ENCODE measurements at places on chromosomes 4 and X.

- no peaks in the 10 kb centered on the region for H3K36me3 ChIP-seq
- no peak overlapping the region for H3K4me3 ChIP-seq
- DNase-seq = no peak
- H3K4me1 ChIP-seq = no peaks in the 10 kb centered on the region
- no peaks in the 10 kb centered on the region for H3K27me3 ChIP-seq
These were observed 71.8 kb downstream of the ASMT start for GRCh38 chrX:1686642-1687041.

GRCh38 chr4:309807-310206 lies 4.5 kb upstream of the ZNF732 start:
- H3K36me3 ChIP-seq = no peaks in the 10 kb centered on the region
- no peaks in the 10 kb centered on the region for H3K27me3 ChIP-seq
- H3K4me3 ChIP-seq = no peak overlapping the region
- no peak for DNase-seq
- H3K27ac ChIP-seq = no peak overlapping the region
- H3K4me1 ChIP-seq = no peaks in the 10 kb centered on the region

DNA sequence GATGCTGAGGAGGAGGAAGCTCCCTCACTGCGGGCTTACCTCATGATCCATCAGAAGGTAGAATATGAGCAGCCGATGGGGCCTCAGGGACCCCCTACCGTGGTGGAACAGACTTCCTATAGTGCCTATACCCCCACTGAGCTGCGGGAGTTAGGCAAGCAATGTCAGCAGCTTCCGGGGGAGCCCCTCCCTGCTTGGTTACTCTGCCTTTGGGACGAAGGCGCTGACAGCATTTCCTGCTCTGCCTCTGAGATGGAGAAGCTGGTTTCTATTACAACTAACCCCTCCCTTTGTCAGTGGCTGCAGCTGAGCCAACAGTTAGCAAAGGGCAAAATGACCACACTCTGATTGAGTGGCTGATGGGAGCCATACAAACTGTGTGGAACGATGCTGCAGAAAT lies 430.7 kb downstream of the IDS start:
- no peak overlapping the region for H3K27ac ChIP-seq
- no peaks in the 10 kb centered on the region for H3K36me3 ChIP-seq

- no peak overlapping the region for H3K4me3 ChIP-seq
- H3K4me1 ChIP-seq = no peaks in the 10 kb centered on the region
- H3K27me3 ChIP-seq = no peaks in the 10 kb centered on the region
- no peak for DNase-seq
These were observed 411.0 kb downstream of the EPHA5 start for GRCh38 chr4:65259296-65259695.

DNA sequence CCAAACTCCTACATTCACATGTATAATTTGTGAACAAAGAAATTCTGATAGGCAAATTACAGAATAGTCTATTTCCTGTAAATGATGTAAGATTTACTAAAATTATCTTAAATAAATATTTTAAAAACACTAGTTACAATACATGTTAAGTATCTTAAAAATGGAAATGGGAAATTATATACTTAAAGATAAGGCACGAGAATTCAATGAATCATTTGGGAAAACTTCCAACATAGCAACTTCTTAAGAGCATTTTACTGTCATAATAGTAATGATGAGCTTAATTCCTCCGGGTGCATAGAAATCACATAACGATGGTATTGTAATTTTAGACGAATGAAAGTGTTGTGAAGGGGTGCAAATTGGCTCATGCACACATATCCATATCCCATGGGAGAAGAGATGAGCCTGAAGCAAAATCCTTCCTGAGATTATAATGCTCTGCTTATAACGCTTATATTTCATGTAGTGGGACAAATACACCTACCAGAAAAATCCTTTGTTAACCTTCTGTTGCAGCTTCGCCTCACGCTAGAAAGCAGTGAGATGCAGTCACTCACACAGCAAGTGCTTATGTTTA lies 873.5 kb downstream of the PDHA2 start:
- no peak overlapping the region for H3K27ac ChIP-seq
- H3K36me3 ChIP-seq = no peaks in the 10 kb centered on the region
- no peaks in the 10 kb centered on the region for H3K4me1 ChIP-seq

GRCh38 chr4:27248829-27249228 lies 388.2 kb downstream of the STIM2 start:
- H3K36me3 ChIP-seq = no peaks in the 10 kb centered on the region
- no peak overlapping the region for H3K4me3 ChIP-seq
- peak; percentile 1 for DNase-seq
- H3K4me1 ChIP-seq = no peaks in the 10 kb centered on the region
- H3K27me3 ChIP-seq = no peaks in the 10 kb centered on the region
- no peak overlapping the region for H3K27ac ChIP-seq

Data from lung (tissue), 17 donors.